Endodermal cell (in vitro differentiated cells): ENCODE measurements at places on chromosomes 4 and X. TPM values are rescaled to one million over a fixed set of nuclear protein-coding genes. Genes with fewer than 3 reads are reported as not detected.
A peak's percentile ranks its signal among the peaks of the same experiment; 100 is the strongest.

The MMRN1 gene
- not detected in 2 replicates for total RNA-seq

The PDZD4 gene
- 30.1 to 46.9 TPM (median 35.1 TPM) in 3 replicates for total RNA-seq

The REELD1 gene
- not detected in 3 replicates for total RNA-seq

- no peak for DNase-seq
Observed at GRCh38 chr4:181592221-181592745, 650.9 kb upstream of the TENM3 start.

- DNase-seq: no peak
Observed at GRCh38 chrX:125132274-125132673, 187.4 kb upstream of the TEX13C start.

GRCh38 chrX:41670112-41670511 is 18.7 kb upstream of the GPR34 start:
- no peak for DNase-seq

The ZFYVE28 gene
- 1.6 and 1.8 TPM in 2 replicates for total RNA-seq

DNA sequence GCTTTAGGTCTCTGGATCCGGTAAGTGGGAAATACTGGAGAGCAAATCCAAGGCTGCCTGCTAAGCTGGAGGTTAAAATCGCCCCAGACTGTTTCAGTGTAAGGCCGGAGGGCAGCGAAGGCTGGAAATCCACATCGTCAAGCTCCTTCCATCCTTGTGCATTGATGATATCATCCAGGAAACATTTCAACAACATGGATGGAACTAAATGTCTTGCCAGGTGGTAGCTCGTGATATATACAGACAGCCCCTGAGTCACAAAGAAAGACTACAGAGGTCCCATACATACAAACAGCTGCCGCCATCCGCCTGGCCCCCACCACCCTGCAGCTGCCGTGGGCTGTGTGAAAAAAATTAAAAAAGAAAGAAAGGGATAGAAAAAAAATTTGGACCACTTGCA is 148.9 kb upstream of the RBPJ start:
- no peak for DNase-seq

DNA sequence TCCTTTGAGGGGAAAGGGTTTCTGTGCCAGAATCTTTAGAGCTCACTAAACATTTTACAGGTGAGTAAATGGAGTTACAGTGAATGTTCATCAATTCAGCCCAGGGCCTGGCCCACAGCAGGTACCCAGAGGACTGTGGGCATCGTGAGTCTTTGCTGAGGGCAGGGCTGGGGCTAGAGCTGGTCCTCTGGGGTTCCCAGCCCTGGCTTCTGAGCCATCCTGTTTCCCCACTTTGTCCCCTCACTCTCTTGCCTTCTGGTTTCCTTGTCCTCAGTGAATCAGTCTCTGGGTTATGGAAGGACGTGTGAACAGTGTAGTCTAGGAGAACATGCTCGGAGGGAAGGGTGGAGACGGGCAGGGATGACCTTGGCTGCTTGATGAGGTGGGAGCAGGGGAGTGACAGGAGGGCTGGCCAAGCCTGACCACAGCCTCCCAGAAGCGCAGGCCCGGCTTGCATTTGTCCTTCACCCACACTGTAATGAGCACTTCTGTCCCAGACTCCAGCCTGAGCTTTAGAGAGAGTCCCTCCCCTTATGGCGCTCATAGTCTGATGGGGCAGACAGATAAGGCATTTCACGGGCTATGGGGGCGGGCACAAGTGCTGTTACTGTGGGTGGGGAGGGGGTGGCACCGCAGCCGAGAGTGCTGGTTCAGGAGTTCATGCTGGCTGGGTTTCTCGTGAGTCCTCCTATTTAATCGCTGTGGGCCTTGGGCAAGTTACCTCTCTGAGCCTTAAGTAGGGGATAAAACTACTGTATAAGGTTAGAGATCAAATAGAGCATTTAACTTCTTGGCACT is 17.3 kb downstream of the TBC1D14 start:
- peak; percentile 67 for DNase-seq

GRCh38 chr4:118941149-118941548 is 52.5 kb downstream of the SYNPO2 start:
- DNase-seq: no peak

- DNase-seq: no peak
Observed at GRCh38 chr4:139243448-139244365, 36.3 kb downstream of the MGARP start.

The GAGE12F gene
- not detected in 3 replicates for total RNA-seq

- no peak for DNase-seq
Observed at GRCh38 chr4:100306018-100306417, 115.8 kb upstream of the DDIT4L start.

The RP2 gene
- 11.8 and 12.8 TPM in 2 replicates for total RNA-seq

The NOX1 gene
- total RNA-seq: not detected in 3 replicates

DNA sequence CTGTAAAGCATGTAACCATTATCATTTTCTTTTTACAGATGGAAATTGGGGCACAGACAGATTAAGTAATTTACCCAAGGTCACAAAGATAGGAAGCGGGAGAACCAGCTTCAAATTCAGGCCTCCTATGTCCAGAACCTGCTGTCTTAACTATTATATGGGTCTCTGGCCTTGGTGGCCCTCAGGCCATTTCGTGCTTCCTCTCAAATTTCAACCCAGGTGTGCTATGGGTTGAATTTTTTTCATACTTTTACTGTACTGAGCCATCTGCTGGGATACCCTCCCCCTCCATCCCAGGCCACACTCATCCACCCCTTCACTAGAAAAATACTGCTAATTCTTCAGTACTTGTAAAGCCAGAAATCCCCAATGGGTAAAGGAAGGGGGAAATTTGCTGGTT is 42.3 kb downstream of the KLF3 start:
- DNase-seq: no peak

DNA sequence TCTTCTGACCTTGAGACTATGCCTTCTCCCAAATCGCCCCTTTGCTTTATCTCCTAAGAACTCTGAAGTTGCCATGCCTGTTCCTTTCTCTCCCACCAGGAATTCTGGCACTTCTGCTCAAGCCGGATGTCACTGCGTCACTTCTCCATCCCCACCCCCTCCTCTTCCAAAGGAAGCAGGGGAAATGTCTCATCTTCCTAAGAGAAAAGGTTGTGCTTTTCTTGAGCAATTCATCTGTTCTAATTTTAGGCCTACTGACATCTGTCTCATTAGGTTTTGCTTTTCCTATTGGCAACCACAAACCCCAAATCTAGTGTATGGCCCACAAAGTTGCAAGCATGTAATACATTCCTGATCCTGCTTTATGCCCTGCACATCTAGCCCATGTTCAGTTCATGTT is 163.1 kb upstream of the PLAC1 start:
- peak; percentile 65 for DNase-seq

- no peak for DNase-seq
Observed at GRCh38 chrX:43809463-43809862, 72.8 kb downstream of the MAOB start.

GRCh38 chrX:105297041-105297440 is 76.5 kb upstream of the TEX13A start:
- no peak for DNase-seq

The CENPC gene
- 28.9 to 32.3 TPM (median 30.0 TPM) in 3 replicates for total RNA-seq

GRCh38 chrX:121802881-121803412 is 755.5 kb downstream of the GLUD2 start:
- no peak for DNase-seq

- DNase-seq: peak; percentile 81
Observed at GRCh38 chr4:83093060-83093640, 21.4 kb downstream of the PLAC8 start.

GRCh38 chrX:150879855-150880807 is 18.3 kb downstream of the CD99L2 start:
- DNase-seq: no peak

DNA sequence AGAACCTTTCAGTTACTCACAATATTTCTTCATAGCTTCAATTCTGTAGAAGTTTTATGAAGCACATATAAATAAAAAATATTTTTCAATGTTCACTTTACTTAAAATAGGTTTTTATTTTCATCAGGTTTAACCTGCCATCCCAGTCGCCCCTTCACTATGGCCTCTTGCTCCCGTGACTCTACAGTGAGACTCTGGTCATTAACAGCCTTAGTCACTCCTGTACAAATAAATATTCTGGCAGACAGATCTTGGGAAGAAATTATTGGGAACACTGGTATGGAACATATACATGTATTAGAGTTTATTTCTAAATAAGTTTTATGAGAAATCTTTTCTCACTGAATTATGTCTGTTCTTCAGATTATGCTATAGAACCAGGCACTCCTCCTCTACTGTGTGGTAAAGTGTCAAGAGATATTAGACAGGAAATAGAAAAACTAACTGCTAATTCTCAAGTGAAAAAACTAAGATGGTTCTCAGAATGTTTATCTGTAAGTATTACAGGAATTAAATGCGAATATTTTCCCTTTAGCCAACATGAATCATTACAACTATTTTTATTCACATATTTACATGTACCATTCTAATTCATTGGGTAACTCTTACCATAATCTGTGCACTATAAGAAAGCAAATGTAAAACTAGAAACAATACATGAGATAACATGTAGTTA is 45.6 kb downstream of the SPATA4 start:
- DNase-seq: no peak

The CTAG1A gene
- not detected in 2 replicates for total RNA-seq

GRCh38 chr4:42252315-42252714 is 99.9 kb upstream of the BEND4 start:
- no peak for DNase-seq

GRCh38 chr4:74555231-74555630 is 110.3 kb downstream of the AREG start:
- DNase-seq: no peak

The CXXC4 gene
- 5.6 and 6.3 TPM in 2 replicates for total RNA-seq

GRCh38 chr4:133096972-133097371 is 52.1 kb upstream of the PCDH10 start:
- DNase-seq: peak; percentile 46

The CPZ gene
- total RNA-seq: 23.9 to 31.9 TPM (median 25.4 TPM) in 3 replicates

The PLP1 gene
- 16.0 and 17.6 TPM in 2 replicates for total RNA-seq

GRCh38 chr4:75633846-75634245 is 3.5 kb upstream of the CDKL2 start:
- no peak for DNase-seq
